ENCODE measurements at places on chromosomes 3 and 15. TPM values are rescaled to one million over a fixed set of nuclear protein-coding genes. Genes with fewer than 3 reads are reported as not detected.

DNA sequence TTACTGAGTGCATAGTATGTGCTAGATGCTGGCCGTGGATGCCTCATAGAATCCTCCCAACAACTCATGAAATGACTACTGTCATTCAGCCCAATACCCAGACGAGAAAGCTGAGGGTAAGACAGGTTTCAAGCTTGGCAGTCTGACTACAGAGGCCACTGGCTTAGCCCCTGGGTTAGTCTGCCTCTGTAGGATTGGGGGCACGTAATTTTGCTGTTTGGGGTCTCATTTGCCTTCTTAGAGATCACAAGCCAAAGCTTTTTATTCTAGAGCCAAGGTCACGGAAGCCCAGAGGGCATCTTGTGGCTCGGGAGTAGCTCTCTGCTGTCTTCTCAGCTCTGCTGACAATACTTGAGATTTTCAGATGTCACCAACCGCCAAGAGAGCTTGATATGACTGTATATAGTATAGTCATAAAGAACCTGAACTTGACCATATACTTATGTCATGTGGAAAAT, 1.0 kb upstream of the CCR5 start:
- peaks cover 66% of the 10 kb centered on the region for H3K27me3 ChIP-seq
- H3K27ac ChIP-seq = peak overlapping the region; percentile 93
- peaks cover 45% of the 10 kb centered on the region for H3K4me1 ChIP-seq
- H3K4me3 ChIP-seq = peak overlapping the region; percentile 50

ACKR4 gene
- not detected for total RNA-seq

GRCh38 chr3:132545471-132545870, 51.6 kb upstream of the ACKR4 start:
- peaks cover 62% of the 10 kb centered on the region for H3K4me1 ChIP-seq
- no peak for DNase-seq
- H3K4me3 ChIP-seq = no peak overlapping the region
- peak overlapping the region; percentile 11 for H3K27ac ChIP-seq
- H3K36me3 ChIP-seq = no peaks in the 10 kb centered on the region
- H3K27me3 ChIP-seq = no peaks in the 10 kb centered on the region

FOXB1 gene
- total RNA-seq = 2.7 TPM

DNA sequence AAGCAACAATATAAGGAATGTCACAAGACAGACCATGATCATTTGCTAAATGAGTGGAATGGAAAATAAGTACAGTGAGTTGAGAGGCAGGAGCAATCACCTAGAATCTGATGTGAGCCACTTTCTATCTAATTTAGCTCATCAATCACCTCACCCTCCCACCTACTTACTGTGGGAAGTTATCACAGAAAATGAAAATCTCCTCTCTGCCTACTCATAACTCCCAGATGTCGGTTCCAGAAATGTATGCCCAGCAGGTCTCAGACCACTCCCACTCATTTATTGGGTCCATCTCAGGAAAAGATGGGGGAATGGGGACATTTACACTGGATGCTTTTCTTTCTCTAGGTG, 270.9 kb downstream of the FHIT start:
- H3K4me1 ChIP-seq = peaks cover 20% of the 10 kb centered on the region
- no peak for DNase-seq
- no peak overlapping the region for H3K4me3 ChIP-seq
- H3K27me3 ChIP-seq = no peaks in the 10 kb centered on the region
- no peak overlapping the region for H3K27ac ChIP-seq

TM4SF4 gene
- total RNA-seq = not detected

ITIH1 gene
- total RNA-seq = not detected

DNA sequence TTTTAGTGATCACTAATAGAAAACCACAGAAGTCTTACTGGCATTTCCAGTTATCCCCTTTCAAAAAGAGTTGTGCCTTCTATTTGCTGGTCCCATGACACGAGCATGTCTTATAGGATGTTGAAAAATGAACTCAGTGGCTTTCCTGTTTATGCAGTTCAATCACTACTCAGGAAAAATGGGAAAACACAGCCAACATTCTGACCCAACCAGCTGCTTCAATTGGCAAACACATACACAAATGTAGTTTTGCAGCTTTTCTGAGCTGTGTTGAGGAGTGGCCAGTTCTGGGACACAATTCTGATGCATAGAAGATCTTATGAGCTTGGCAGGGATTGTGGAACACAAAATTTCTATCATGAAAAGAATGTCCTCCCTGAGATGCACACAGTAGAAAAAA, 40.3 kb downstream of the FSTL1 start:
- H3K27me3 ChIP-seq = no peaks in the 10 kb centered on the region
- H3K27ac ChIP-seq = no peak overlapping the region
- H3K4me1 ChIP-seq = no peaks in the 10 kb centered on the region
- no peaks in the 10 kb centered on the region for H3K36me3 ChIP-seq
- H3K4me3 ChIP-seq = no peak overlapping the region
- no peak for DNase-seq
